Left lung (tissue), 14 donors: ENCODE measurements at places on chromosomes 3 and 15. TPM values are rescaled to one million over a fixed set of nuclear protein-coding genes. Genes with fewer than 3 reads are reported as not detected.

The IQCF5 gene
- total RNA-seq, result not detected

The TF gene
- total RNA-seq, result 2.1 TPM

The C3orf20 gene
- total RNA-seq, result 0.26 TPM

The ITIH4 gene
- total RNA-seq, result 10.2 TPM

The DALRD3 gene
- 23.6 TPM for total RNA-seq

The KCNMB2 gene
- 0.45 TPM for total RNA-seq

The TKT gene
- total RNA-seq, result 594 TPM

The ECE2 gene
- not detected for total RNA-seq

The SSUH2 gene
- 0.39 TPM for total RNA-seq

The TMEM207 gene
- not detected for total RNA-seq

The MOBP gene
- 0.16 TPM for total RNA-seq

- peak; percentile 73 for DNase-seq
- no peaks in the 10 kb centered on the region for H3K36me3 ChIP-seq
- H3K4me1 ChIP-seq, result peaks cover 7% of the 10 kb centered on the region
- H3K27me3 ChIP-seq, result no peaks in the 10 kb centered on the region
Measured at GRCh38 chr3:169634618-169635236, 28.8 kb downstream of the MECOM start.

GRCh38 chr3:44419923-44420650 lies 57.4 kb downstream of the ZNF445 start:
- H3K27me3 ChIP-seq, result no peaks in the 10 kb centered on the region
- H3K36me3 ChIP-seq, result peaks cover 4% of the 10 kb centered on the region
- H3K4me1 ChIP-seq, result no peaks in the 10 kb centered on the region

DNA sequence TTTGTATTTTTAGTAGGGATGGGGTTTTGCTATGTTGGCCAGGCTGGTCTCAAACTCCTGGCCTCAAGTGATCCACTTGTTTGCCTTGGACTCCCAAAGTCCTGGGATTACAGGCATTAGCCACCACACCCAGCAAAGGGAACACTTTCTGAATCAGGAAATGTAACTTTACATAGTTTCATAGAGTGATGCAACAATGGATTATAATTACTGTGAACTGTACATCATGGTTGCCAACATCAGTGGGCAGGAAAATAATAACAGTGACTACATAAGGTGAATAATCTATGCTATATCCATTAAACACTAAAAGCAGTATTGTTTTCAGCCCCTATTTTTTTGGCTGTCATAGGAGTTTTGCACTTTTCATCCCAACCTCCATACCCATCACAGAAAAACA lies 5.0 kb upstream of the KPNA1 start:
- no peak overlapping the region for H3K4me3 ChIP-seq
- no peaks in the 10 kb centered on the region for H3K36me3 ChIP-seq
- H3K4me1 ChIP-seq, result peaks cover 4% of the 10 kb centered on the region
- H3K27me3 ChIP-seq, result no peaks in the 10 kb centered on the region
- DNase-seq, result no peak

GRCh38 chr15:96125721-96126415 lies 204.6 kb upstream of the NR2F2 start:
- H3K36me3 ChIP-seq, result no peaks in the 10 kb centered on the region
- no peak for DNase-seq
- no peaks in the 10 kb centered on the region for H3K4me1 ChIP-seq
- no peak overlapping the region for H3K4me3 ChIP-seq

DNA sequence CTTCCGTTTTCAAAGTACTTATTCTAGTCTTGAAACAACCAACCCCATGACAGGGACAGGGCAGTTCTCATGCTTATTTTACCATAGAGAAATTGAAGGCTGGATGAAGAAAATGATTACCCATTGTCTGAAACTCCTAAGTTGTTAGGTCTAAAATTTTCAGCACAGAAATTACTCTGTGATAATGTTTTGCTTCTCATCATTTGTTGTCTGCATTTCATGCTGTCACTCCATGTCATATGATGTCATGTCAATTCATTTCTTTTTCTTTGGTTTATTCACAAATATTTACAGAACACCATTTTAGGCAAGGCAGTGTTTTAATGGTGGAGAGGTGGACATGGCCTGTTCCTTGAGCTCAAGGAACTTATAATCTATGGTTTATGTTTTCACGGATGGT lies 98.2 kb upstream of the RASGRP1 start:
- H3K27ac ChIP-seq, result no peak overlapping the region
- no peaks in the 10 kb centered on the region for H3K4me1 ChIP-seq
- H3K27me3 ChIP-seq, result no peaks in the 10 kb centered on the region
- no peak overlapping the region for H3K4me3 ChIP-seq

DNA sequence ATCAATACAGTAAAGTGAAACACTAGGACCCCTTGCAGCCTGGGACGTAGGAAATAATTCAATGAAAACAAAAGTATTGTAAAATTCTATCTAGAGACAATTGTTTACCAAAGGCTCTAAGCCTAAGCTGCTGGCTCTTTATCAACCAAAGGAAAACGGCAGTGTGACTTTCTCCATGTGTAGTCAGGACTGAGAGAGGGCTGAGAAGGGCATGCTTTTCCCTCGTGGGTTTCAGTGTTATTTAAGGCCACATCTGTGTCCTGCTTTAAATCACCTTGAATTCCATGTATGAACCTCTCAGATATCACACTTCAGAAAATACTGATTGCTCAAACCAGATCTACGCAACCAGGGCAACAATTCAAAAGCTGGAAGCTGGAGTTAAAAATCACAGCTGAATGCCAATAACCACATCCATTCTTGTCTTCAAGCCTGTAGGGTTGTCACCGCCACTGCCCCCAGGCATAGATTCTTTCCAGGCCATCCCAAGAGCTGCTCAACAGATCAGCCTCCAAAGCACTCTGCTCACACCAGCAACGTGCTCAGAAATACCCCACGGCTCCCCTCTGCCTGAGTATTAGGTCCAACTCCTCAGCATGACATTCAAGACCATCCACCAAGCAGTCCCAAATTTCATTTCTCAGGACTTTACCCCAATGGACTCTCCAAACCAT lies 124.0 kb downstream of the SRGAP3 start:
- H3K36me3 ChIP-seq, result no peaks in the 10 kb centered on the region
- no peaks in the 10 kb centered on the region for H3K27me3 ChIP-seq
- DNase-seq, result no peak
- no peak overlapping the region for H3K27ac ChIP-seq
- H3K4me1 ChIP-seq, result no peaks in the 10 kb centered on the region

DNA sequence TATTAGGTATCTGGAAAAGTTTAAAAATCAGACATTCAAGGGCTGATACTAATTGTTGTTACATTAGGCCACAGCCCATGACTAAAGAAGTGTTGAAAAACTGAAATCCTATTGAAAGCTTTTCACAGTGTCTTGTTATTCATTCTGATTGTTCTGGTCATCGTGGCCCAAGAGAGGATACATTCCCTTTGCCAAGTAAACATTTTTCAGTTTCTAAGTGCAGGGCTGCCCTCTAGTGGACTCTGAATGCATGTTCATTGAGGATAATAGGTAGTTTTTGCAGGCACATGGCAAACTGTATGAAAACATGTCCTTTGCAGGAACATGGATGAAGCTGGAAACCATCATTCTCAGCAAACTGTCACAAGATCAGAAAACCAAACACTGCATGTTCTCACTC lies 181.1 kb downstream of the MYRIP start:
- H3K4me1 ChIP-seq, result no peaks in the 10 kb centered on the region
- no peak for DNase-seq
- H3K27ac ChIP-seq, result no peak overlapping the region
- no peaks in the 10 kb centered on the region for H3K27me3 ChIP-seq

DNA sequence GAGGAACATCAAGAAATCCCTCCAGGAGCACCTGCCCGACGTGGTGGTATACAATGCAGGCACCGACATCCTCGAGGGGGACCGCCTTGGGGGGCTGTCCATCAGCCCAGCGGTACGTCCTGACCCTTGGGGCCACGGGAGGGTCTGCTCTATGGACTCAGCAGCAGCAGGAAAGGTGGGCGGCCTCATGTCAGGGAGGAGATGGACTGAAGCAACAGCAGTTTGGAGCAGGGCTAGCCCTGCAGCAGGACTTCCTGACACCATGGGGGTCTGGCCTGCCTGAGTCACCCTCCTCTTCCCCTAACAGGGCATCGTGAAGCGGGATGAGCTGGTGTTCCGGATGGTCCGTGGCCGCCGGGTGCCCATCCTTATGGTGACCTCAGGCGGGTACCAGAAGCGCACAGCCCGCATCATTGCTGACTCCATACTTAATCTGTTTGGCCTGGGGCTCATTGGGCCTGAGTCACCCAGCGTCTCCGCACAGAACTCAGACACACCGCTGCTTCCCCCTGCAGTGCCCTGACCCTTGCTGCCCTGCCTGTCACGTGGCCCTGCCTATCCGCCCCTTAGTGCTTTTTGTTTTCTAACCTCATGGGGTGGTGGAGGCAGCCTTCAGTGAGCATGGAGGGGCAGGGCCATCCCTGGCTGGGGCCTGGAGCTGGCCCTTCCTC lies 24.2 kb downstream of the HDAC11 start:
- H3K4me3 ChIP-seq, result no peak overlapping the region
- no peak for DNase-seq
- H3K4me1 ChIP-seq, result no peaks in the 10 kb centered on the region

DNA sequence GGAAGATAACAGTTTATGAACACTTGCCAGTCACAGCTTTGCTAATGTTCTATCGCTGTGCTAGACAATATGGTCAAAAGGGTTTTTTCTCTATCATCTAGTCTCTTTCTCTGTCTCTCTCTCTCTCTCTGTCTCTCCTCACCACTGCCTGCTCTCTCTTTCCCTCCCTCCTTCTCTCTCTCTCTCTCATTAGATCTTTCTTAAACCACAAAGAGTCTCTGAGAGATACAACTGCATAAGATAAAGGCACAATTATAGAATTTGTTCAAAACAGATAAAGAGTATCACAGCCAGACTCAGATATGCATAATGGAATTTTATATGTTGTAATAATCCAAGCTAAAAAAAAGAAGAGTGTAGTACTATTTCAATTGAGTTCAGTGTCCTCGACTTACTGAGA lies 258.4 kb downstream of the MECOM start:
- H3K27ac ChIP-seq, result no peak overlapping the region
- H3K4me1 ChIP-seq, result no peaks in the 10 kb centered on the region
- no peak for DNase-seq
- H3K4me3 ChIP-seq, result no peak overlapping the region

DNA sequence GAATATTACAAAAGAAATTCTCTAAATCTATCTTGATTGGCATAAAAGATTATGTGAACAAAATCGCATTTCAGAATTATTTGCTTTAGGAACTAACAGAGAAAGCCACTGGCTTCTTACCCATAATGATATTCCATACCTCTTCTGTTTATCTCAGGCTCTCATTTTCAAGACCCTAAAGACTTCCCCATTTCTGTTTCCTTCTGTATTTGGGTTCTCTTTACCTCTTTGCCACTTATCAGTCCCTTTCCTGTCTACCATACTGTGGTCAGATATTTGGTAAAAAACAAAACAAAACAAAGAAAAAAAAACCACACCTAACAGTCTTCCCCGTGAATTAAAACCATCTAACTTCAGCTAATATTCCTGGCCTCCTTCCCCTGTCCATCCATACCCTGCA lies 108.5 kb downstream of the LRRC28 start:
- H3K4me1 ChIP-seq, result no peaks in the 10 kb centered on the region
- no peak for DNase-seq
- no peaks in the 10 kb centered on the region for H3K36me3 ChIP-seq
- H3K27me3 ChIP-seq, result no peaks in the 10 kb centered on the region

GRCh38 chr3:22117751-22118346 lies 366.8 kb upstream of the ZNF385D start:
- no peaks in the 10 kb centered on the region for H3K36me3 ChIP-seq
- DNase-seq, result no peak
- H3K27me3 ChIP-seq, result no peaks in the 10 kb centered on the region
- no peaks in the 10 kb centered on the region for H3K4me1 ChIP-seq
- no peak overlapping the region for H3K4me3 ChIP-seq
- no peak overlapping the region for H3K27ac ChIP-seq

- peaks cover 50% of the 10 kb centered on the region for H3K4me1 ChIP-seq
- H3K27ac ChIP-seq, result peak overlapping the region; percentile 90
- H3K4me3 ChIP-seq, result peak overlapping the region; percentile 61
- H3K27me3 ChIP-seq, result no peaks in the 10 kb centered on the region
Measured at GRCh38 chr15:43106486-43106829, 620 bp upstream of the UBR1 start.

DNA sequence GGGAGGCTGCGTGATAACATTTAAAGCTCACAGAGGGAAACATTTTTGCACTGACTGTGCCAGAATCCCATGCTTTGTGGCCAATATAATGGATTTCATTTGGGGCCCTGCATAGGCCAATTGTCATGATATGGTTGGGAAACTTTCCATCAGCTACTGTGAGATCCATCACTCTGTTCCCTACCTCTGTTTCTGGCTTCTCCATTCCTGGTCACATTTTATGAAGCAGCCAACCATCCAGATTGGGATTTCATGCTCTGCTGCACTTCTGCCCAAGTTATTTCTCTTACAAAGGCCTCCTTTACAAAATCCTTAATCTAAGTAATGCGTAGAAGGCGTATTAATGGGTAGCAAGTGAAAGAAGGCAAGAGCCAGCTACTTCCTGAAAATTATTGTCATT lies 221.1 kb downstream of the LRTM1 start:
- H3K27me3 ChIP-seq, result no peaks in the 10 kb centered on the region
- no peaks in the 10 kb centered on the region for H3K4me1 ChIP-seq
- no peaks in the 10 kb centered on the region for H3K36me3 ChIP-seq
- DNase-seq, result no peak
- no peak overlapping the region for H3K4me3 ChIP-seq

- H3K36me3 ChIP-seq, result no peaks in the 10 kb centered on the region
- H3K27ac ChIP-seq, result no peak overlapping the region
- no peak for DNase-seq
- no peaks in the 10 kb centered on the region for H3K4me1 ChIP-seq
- no peaks in the 10 kb centered on the region for H3K27me3 ChIP-seq
Measured at GRCh38 chr3:114115143-114115542, 58.6 kb downstream of the QTRT2 start.

DNA sequence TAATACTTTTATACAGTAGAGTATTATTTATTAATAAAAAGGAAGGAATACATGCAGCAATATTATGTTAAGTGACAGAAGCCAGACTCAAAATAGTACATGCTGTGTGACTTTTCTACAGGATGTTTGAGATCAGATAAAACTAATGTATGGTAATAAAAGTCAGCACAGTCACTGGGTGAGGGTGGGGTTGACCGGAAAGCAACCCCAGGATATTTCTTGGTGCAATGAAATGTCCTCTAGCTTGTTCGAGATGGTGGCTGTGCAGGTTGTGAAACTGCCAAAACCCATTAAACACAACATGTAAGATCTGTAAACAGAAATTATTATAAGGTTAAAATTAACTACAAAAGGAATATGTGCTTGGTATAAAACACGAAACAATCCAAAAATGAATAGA lies 20.8 kb upstream of the ALDH1L1 start:
- no peak overlapping the region for H3K4me3 ChIP-seq
- no peaks in the 10 kb centered on the region for H3K4me1 ChIP-seq
- no peak overlapping the region for H3K27ac ChIP-seq
- H3K36me3 ChIP-seq, result no peaks in the 10 kb centered on the region
- DNase-seq, result no peak
- H3K27me3 ChIP-seq, result no peaks in the 10 kb centered on the region

GRCh38 chr3:3799173-3800079 lies at the start of gene LRRN1:
TSS of gene LRRN1 (plus strand) at chr3:3799431. CDS start at chr3:3844642, 45,211 bp downstream.
- DNase-seq, result peak; percentile 84
- no peaks in the 10 kb centered on the region for H3K36me3 ChIP-seq
- H3K4me1 ChIP-seq, result peaks cover 32% of the 10 kb centered on the region
- H3K27me3 ChIP-seq, result no peaks in the 10 kb centered on the region

- DNase-seq, result no peak
- no peak overlapping the region for H3K27ac ChIP-seq
- H3K4me1 ChIP-seq, result no peaks in the 10 kb centered on the region
- no peaks in the 10 kb centered on the region for H3K27me3 ChIP-seq
Measured at GRCh38 chr15:46580924-46581323, 946.1 kb downstream of the SQOR start.
